ENCODE measurements at places on chromosomes 2 and 18. TPM values are rescaled to one million over a fixed set of nuclear protein-coding genes. Genes with fewer than 3 reads are reported as not detected.
A peak's percentile ranks its signal among the peaks of the same experiment; 100 is the strongest.

CCL20 gene
- total RNA-seq: not detected

ACMSD gene
- not detected for total RNA-seq

DNA sequence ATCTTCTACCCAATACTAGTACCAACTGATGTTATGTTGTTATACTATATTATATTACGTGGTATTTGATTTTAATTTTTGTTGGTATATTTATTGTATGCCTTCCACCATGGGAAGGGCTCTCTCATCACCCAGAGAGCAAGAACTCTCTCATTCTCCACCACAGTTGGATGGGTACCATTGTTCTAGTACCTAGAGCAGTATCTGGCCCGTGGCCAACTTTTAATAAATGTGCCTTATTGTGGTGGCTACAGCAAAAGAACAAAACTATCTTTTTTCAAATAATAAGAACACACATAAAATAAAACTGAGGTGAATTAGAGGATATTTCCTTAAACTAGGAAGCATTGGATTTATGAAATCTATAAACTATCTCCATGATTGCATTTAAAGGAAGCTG lies 71.8 kb downstream of the PID1 start:
- no peaks in the 10 kb centered on the region for H3K4me1 ChIP-seq
- no peaks in the 10 kb centered on the region for H3K36me3 ChIP-seq
- DNase-seq: no peak
- H3K27me3 ChIP-seq: no peaks in the 10 kb centered on the region
- no peak overlapping the region for H3K4me3 ChIP-seq
- no peak overlapping the region for H3K27ac ChIP-seq

- DNase-seq: no peak
- H3K4me1 ChIP-seq: peaks cover 12% of the 10 kb centered on the region
- no peaks in the 10 kb centered on the region for H3K27me3 ChIP-seq
- H3K27ac ChIP-seq: no peak overlapping the region
These were observed 30.5 kb upstream of the ITGAV start for GRCh38 chr2:186559370-186559769.

DNA sequence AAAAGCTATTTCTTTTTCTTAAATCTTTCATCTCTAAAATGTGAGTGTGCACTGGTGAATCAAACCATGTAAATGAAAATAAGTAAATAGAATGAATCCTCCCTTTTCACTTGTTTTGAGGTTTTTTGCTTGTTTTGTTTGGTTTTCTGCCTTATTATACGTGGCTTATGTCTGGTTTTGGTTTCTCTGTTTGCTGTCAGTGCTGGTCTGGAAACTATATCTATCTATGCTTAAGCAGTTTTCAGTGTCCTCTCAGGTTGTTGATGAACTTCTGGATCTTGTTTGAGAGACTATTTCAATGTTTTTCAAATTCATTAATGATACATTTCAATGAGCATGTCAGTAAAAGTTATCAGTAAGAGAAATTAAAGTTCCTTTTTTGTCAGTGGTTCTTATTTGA lies 48.1 kb upstream of the TNFRSF11A start:
- H3K4me3 ChIP-seq: no peak overlapping the region
- no peaks in the 10 kb centered on the region for H3K4me1 ChIP-seq
- H3K27ac ChIP-seq: no peak overlapping the region
- no peak for DNase-seq

DNA sequence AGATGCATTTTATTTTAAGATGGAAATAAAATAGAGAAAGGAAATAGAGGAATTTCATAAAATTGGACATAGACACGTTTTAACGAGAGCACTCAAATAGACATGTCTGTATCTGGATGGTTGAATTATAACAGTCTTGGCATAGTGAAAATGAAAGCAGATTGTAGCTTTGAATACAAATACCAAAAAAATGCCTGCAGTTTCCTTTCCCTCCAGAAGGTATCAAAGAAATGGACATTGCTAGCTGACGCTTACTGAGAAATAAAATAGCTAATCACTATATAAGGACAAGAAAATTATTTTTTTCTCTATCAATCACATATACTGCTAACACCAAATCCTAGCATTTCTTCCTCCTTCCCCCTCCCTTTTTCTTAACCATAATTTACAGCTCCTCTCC lies 11.4 kb upstream of the MAPRE2 start:
- no peak for DNase-seq
- no peaks in the 10 kb centered on the region for H3K36me3 ChIP-seq
- H3K27ac ChIP-seq: peak overlapping the region; percentile 7
- no peaks in the 10 kb centered on the region for H3K27me3 ChIP-seq

DNA sequence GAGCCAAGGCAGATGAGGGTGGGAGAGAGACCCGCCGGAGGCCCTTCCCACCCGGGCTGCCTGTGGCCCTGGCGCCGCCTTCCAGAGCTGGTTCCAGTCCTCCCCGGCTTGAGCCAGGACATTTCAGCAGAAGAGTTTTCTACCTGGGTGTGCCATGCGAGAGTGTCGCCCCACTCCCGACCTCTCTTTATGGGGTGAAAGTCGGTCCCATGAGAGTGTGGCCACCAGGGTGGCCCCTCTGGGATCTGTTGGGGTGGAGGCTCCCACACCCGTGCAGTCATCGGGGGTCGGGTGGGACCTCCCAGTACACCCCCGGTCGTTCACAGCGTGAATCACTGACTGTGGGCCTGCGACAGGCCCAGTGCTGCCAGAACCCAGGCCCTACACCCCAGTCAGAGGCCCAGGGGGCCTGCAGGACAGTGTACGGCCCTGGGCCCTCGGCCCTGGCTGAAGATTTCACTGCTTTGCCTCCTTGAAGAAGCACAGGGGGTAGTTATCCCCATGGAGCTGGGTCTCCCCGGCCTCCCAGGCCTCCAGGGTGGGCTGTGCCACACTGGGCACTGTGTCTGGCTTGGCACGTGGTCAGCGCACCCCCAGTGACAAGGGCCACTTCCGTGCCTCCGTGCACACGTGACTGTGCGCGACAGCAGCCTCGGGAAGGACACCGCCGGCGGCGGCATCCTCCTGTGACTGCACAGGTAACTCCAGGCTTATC lies 5.9 kb downstream of the NFATC1 start:
- no peaks in the 10 kb centered on the region for H3K27me3 ChIP-seq
- H3K4me3 ChIP-seq: no peak overlapping the region
- H3K36me3 ChIP-seq: no peaks in the 10 kb centered on the region

Data from sigmoid colon (tissue), 7 donors.